ENCODE measurements at places on chromosomes 1 and 21. TPM values are rescaled to one million over a fixed set of nuclear protein-coding genes. Genes with fewer than 3 reads are reported as not detected.

RYR2 gene
- total RNA-seq, result 433 TPM

ATAD3C gene
- 1.7 TPM for total RNA-seq

CD34 gene
- 101 TPM for total RNA-seq

PPFIA4 gene
- total RNA-seq, result 16.0 TPM

NFIA gene
- 97.8 TPM for total RNA-seq

ECM1 gene
- total RNA-seq, result 40.6 TPM

GRCh38 chr1:2328676-2329455 lies 62.5 kb downstream of the MORN1 start:
- DNase-seq, result no peak

GRCh38 chr1:74485622-74486021 lies 26.8 kb downstream of the LRRC53 start:
- DNase-seq, result no peak

- DNase-seq, result no peak
Observed at GRCh38 chr1:45971922-45972531, 160.4 kb downstream of the PIK3R3 start.

DNA sequence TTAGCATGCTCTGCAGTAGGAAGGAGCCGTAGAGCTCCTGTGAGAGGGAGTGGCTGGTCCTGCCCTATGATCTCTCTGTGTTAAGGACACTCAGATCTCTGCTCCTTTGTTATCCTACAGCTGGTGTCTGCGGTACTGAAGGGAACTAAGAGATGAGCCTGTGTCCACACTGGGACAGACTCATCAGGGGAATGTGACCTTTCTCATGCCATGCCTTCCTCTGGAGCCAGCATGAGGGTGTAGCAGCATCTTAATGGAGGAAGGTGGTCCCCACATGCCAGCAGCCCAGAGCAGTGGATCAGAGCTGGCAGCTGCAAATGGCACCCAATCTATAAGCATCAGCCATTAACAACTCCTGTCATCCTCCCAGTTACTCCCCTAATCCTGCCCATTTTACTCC lies 24.7 kb upstream of the GUCA2B start:
- no peak for DNase-seq

DNA sequence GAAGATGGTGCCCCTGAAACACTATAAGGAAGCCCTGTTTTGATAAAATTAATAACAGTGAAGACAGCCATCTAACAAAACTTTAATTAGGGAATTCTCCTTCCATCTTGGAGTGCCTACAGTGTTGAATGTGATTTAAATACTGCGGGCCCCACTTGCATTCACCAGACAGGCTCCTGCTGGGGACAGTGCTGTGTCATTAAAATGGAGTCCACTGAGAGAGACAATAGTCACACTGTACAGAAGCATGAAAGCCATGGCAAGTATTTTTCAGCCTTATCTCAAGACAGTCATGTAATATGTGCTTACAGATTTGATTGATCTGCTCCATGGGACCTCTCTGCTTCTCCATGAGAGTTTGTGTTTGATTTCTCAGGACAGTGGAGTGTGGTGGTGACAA lies 29.7 kb upstream of the ZBTB18 start:
- no peak for DNase-seq

DNA sequence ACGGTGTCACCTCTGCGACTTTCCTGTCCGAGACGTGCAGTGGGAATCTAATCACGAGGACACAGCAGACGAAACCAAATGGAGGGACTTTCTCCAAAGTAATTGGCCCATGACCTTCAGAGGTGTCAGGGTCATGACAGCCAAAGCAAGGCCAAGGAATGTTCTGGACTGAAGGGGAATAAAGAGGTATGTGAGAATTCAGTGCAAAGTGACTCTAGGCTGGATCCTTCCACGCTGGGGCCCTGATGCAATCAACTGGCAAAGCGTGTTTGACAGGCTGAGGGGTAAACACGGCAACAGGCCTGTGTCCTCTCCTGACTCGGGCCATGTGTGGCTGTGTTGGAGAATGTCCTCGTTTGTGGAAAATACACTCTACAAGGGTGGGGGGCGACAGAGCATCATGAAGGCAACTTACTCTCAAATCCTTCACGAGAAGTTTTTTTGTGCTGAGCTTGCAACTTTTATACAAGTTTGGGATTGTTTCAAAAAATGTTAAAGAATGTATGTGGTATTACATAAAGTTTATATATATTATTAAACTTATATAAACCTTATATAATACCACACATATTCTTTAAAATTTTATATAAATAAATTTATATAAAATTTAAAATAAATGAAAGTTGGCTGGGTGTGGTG lies 1.7 kb downstream of the CFAP74 start:
- DNase-seq, result no peak

- DNase-seq, result no peak
Observed at GRCh38 chr1:96643519-96643918, 78.1 kb upstream of the PTBP2 start.

DNA sequence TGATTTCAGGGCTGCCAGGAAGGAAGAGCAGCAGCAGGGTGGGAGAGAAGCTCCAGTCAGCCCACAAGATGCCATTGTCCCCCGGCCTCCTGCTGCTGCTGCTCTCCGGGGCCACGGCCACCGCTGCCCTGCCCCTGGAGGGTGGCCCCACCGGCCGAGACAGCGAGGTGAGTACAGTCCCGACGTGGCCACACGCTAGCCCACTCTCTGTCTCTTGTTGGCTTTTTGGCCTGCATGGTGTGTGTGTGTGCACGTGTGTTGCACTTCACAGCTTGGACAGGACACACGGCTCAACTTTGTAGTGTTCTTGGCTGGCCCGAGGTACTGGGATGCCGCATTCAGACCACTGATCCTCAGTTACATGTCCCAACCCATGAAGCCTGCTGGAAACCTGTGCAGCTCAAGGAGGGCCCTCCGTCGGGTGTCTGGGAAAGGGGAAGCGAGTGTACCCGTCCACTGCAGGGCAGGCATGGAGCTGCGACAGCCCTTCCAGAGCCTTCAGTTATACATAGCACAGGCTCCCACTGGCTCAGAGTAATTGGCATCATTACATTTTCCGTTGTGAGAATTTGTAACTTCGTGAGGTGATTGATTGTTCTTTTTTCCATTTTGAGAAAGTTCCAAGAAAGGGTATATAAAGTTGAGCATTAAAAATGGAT lies 454 bp downstream of the CORT start:
- DNase-seq, result no peak

DNA sequence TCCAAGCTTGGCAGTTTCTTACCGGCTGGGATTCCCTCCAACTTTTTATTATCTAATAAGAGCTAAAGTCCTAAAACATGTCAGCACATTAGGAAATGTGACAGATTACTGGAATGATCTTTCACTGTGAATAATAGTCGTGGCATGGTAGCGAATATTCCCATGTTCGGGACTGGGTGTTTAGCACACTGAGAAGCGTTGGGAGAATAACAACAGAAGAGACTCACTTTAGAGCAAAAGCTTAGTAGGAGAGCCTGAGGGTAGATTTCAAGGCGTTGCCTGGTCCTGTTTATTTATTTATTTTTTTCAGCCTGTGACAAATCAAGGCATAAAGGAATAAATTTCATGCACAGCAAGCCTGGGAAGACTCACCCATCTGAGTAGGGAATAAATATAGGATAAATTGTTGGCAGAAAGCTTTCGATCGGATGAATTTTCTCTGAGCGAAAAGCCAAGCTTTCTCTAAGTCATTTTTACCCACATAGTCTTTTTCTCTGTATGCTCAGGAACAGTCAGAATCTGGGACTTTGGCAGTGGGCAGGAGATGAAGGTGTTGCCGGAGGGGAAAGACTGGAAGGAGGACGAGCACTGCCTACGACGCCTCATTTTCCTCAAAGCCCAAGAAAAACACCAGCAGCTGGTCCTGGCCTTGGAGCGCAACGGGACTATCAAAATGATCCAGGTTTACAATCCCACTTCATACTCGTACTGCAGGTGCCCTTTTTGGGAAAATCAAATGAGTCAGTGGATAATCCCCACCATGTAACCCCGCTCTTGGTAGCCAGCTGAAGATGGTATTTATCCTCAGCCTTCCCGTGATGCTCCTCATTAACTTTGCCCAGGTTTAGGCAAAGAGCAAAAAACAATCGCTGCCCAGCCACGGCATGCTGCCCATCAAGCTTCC lies 97.2 kb downstream of the WDR64 start:
- no peak for DNase-seq

DNA sequence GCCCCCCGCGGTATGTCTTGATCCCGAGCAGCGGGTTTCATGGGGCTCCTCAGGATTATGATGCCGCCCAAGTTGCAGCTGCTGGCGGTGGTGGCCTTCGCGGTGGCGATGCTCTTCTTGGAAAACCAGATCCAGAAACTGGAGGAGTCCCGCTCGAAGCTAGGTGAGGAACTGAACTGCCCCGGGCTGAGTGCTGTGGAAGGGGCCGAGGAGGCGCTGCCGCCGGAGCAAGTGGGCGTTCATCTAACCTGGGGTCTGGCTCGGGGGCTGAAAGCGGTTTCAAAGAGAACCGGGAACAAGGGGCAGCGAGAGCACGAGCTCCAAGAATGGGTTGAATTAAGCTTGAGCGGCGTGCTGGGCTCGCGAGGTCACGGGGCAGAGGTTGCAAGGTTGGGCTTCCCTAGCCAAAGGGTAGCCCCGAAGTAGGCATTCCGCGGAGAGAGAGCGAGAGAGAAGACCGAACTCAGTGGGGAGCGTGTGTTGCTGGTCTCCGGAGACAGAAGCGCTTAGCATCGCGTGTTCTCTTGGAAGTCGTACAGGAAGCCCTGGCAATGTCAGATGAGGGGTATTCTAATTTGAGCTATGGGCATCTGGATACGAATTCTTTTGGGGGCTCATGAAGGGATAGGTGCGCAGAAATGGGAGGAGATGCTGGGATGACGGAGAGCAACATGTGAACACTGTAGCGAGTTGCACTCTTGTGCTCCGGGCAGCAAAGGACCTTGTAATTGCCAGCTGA lies 732 bp downstream of the HS2ST1 start:
- DNase-seq, result peak; percentile 54

DNA sequence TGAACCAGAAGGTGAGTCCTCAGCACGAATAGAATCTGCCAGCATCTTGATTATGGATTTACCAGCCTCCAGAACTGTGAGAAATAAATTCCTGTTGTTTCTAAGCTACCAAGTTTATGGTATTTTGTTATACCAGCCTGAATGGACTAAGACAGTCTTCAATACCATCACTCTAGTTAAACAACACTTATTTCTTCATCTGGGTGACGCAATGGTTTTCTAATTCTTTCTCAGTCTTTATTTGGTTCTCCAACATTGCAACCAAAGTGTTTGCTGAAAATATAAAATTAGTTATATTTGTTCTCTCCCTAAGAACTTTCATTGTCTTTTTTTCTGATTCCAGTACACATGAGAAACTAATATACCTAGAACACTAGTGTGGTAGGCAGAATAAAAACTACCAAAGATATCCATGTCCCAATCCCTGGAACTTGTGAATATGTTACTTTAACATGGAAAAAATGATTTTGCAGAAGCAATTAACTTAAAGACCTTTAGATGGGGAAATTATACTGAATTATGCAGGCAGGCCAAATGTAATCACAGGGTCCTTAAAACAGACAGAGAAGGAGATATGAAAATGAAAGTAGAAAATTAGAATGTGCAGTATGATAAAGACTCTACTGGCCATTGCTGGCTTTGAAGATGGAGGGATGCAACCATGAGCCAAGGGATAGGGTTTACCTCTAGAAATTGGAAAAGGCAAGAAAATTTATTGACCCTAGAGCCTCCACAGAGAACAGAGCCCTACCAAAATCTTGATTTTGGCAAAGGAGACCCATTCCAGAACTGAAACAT lies 1115.1 kb downstream of the PLA2G4A start:
- DNase-seq, result no peak

GRCh38 chr1:223001653-223002634 lies 141.1 kb downstream of the TLR5 start:
- DNase-seq, result no peak

DNA sequence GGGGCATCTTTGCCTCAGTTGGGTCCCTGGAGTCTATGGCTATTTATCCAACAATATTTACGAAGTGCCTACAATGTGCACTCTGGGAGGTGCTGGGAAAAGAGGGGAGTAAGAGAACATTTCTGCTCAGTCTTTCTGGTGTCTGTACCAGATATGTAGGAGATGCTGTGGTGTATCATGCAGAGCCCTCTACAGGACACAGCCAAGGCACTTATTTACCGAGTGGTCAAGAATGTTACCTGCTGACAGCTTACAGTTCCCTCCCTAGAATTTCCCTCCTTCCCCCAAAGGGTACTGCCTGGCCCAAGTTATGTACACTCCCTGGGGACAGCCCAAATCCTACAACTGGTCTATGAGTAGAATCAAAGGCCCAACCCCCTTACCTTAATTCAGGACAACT lies 177.7 kb downstream of the C1orf94 start:
- no peak for DNase-seq

DNA sequence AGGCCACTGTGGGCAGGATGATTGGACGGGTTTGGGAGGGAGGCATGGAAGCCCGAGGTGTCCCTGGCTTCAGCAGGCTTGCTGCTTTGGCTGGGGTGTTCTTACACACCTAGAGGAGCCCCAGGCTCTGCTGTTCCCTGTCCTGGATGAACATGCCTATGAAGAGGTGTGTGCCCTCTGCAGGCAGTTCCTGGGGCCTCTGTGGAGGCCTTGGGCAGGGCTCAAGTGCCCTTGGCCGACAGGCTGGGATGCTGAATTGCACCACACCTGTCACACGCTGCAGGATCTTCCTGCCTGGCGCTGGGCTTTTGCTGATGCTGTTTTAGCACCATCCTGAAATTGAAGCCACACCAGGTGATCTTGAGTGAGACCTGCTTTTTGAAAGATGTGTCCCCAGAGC lies 415.0 kb upstream of the VAMP3 start:
- no peak for DNase-seq

- no peak for DNase-seq
Observed at GRCh38 chr1:204703268-204703664, 17.7 kb upstream of the LRRN2 start.

GRCh38 chr1:46589529-46589928 lies 14.5 kb downstream of the MKNK1 start:
- no peak for DNase-seq

DNA sequence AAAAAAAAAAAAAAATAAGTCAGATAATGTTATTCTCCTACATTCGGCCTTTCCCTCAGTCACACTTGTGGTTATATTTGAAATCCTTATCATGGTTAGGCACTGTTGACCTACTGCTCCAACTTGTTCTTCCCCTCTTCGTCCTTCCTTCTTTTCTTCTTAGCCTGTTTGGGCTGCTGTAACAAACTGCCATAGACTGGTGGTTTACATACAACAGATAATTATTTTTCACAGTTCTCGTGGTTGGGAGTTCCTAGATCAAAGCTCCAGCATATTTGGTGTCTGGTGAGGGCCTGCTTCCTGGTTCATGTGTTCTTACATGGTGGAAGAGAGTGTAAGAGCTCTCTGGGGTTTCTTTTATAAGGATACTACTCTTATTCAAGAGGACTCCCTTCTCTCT lies 73.4 kb downstream of the RABGAP1L start:
- DNase-seq, result no peak
